Muscle of arm (tissue), 14 donors: ENCODE measurements at places on chromosomes 16 and 17. TPM values are rescaled to one million over a fixed set of nuclear protein-coding genes. Genes with fewer than 3 reads are reported as not detected.

GRCh38 chr17:34011599-34011998, 243.5 kb upstream of the CCL2 start:
- DNase-seq = no peak

DNA sequence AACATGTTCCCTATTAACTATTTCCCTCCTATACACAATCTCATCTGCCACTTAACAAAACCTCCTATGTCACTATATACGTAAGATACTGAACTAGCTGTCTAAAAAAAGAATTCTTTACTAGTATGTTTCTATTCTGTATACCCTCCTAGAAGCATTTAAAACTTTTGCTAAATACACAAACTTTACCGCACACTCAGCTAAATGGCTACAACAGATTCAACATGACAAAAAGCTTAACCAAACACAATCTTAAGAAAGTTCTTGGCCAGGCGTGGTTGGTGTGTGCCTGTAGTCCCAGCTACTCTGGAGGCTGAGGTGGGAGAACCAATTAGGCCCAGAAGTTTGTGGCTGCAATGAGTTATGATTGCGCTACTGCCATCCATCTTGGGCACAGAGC, 20.0 kb downstream of the MED13 start:
- no peak for DNase-seq

The ABCA6 gene
- 15.0 TPM for polyA plus RNA-seq

The FSCN2 gene
- polyA plus RNA-seq = 2.4 TPM

DNA sequence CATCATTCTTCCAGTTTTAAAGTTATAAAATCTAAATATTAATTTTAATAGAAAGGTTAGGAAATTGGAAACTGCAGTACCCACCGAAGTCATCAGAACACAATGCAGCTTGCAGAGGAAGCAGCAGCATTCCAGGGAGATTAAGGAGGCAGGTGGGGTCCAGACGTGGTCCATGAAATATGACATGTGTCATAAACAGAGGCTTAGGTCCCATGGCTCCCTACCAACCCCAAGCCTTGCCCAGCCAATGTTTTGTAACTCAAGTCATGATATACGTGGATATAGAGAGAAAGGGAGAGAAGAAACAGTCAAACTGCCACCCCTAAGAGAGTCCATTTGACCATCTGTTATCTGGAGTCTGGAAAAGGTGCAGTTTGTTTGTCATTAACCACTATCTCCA, 670.0 kb downstream of the TOX3 start:
- DNase-seq = no peak

The TP53TG3B gene
- not detected for polyA plus RNA-seq

The SDR42E1 gene
- polyA plus RNA-seq = 4.1 TPM

DNA sequence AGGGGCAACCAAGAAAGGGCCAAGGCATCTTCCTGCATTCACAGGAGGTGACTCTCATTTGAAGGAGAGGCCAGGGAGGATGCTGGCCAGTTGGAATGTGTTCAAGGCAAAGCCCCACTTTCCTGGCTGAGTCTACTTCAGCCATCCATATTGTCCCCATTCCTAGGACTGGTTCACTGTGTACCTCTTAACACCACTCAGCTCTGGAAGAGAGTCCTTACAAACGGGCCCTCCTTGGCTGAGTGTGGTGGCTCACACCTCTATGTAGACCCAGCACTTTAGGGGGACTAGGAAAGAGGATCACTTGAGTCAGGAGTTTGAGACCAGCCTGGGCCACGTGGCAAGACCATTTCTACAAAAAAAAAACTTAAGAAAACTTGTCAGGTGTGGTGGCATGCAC, 28.1 kb upstream of the CFAP20 start:
- no peak for DNase-seq
